ENCODE measurements at places on chromosomes 11 and 22.

GRCh38 chr22:17753401-17753989 is 20.8 kb downstream of the BID start:
- no peak for DNase-seq

DNA sequence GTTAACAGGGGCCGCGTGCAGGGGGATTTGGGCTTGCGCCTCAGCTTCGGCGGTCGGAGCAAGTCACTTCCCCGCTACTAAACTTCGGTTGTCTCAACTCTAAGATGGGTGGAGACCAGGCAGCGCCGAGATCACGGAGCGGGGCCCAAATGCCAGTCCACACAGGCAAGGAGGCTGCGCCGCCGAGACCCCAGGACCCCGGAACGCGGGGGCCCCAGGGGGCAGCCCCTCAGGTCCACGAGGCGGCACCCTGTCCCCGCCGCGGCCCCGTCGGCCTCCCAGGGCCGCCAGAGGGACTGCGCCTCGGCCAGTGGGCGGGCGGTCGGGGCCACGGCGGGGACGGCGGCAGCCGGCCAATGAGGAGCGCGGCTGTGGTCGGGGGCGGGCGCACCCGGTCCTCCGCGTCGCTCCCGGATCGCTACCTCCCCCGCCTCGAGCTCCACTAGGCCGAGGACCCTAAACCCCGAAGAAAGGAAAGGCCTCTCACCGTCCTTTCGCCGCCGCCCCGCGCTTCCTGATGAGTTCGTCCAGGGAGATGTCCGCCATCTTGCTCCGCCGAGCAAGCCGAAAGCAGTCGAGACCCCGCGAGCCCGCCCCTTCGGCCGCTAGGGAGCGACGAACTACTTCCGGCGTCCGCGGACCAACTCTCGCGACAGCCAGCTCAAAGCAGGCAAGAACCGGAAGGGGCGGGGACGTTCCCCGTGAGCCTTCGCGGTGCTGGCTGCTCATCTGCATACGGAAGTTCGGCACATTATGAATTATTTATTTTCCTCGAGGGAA is at the start of gene POLDIP3:
Gene POLDIP3, minus strand, starts transcription at position 572 of the 780 bp plus-strand sequence. Its CDS starts 26 bp downstream, at position 546.
- peak; percentile 99 for DNase-seq

- DNase-seq: no peak
These were observed 197.1 kb downstream of the HIPK3 start for GRCh38 chr11:33454264-33454663.

DNA sequence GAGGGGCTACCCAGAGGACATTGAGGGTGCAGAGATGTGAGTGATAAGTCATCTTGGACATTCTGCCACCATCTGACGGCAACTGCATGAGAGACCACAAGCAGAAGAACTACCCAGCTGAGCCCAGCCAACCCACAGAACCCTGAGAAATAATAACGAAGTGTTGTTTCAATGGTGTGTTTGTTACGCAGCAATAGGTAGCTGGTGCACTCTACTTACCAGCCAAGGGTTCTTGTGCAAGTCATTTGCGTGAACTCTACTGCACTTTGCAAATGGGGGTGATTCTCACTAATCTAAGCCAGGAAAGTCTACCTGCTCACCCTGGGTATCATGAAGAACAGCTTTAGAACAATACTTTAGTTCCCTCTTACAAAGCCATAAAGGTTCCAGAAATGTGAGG is 15.8 kb upstream of the CELSR1 start:
- DNase-seq: no peak

DNA sequence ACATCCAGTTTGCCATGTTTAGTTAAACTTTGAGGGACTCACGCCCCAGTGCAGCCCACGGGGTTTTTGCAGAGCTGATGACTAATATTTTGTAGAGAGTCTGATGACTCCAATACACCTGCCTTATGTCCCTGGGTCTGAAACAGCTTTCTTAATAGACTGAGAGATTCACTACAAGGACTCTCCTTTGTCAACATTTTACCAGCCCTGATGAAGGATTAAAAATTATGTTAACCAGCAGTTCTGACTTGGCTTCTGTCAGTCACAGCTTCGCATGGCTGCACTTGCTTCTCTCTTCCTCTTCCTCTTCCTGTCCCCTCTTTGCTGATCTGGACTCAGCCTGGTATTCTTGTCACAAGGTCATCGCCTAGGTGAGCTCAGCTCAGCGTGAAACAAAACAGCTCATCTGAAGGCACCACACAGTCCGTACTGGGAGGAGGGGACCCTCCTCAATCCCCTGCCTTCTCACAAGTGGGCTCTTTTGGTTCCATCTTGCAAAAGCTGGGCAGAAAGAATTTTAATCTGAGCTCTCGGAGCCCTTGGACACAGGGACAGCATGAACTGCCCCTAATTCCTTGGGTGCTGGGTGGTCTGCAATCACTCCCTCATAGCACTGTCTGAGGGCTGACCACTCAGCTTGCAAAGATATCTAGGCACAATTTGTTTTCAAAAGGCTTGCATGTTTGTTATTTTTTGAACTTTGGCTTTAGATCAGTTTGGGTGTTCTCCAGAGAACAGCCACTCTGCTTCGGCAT is 38.1 kb upstream of the POU2AF1 start:
- no peak for DNase-seq

DNA sequence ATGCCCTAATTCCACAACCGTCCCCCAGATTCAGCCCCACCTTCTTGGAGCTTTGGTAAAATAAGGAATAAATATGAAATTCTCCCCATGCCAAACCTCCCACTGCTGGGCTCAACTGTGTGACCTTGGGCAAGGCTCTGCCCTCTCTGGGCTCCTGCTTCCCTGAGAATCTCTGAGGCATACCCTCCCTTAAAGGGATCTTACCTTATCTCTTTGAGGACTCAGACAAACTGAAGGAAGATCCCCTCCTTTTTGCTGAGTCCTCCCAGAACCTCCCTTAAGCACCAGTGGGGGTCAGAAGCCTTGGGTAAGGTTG is 2.7 kb downstream of the CD248 start:
- no peak for DNase-seq

- DNase-seq: no peak
These were observed 22.4 kb upstream of the MPPED2 start for GRCh38 chr11:30608534-30608933.

GRCh38 chr11:46808799-46809431 is 37.2 kb downstream of the CKAP5 start:
- DNase-seq: peak; percentile 47

- no peak for DNase-seq
These were observed 40.2 kb upstream of the PRAME start for GRCh38 chr22:22599248-22599647.

DNA sequence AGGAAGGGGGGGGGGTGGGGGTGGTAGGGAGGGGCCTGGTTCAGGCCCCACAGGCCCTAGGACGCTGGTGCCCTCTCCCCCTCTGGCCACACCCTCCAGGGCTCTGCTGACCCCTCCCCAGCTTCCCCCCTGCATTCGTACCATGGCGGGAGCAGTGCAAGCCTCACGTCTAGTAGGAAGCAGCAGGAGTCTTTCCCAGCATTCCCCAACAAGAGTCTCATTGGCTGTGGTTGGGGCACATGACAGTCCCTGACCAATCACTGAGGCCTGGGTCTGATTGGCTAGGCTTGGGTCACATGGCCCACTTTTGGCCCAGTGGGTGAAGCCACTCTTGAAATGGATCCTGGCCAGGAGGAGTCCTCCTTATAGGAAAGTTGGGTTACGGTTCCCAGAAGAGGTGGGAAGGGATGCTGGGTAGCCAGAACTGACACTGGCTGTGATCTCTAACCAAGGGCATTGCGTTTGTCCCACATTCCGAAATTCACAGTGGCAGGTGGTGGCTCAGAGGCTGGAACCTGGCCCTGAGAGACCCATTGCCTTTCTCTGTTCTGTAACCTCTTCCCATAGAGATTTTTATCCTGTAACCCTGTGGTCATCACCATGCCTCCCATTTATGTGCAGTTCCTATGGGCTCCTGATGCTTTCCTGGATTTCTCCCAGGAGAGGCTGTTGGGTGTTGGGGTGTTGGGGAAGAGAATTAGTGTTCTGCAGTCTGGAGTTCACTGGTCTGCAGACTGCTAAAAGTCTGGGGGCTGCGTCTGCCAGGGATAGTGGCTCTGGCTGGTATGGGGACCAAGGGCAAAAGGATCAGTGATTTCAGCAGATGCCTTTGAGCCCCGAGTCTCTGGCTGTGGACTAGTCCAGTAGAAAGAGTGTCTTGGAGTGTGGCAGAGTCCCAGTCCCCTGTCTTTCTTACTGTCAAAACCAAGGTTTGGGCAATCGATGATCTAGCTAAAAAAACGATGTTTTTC is 58.9 kb upstream of the MYEOV start:
- DNase-seq: no peak

GRCh38 chr22:47727641-47728040 is 965.2 kb downstream of the TBC1D22A start:
- DNase-seq: no peak

Data from fibroblast of upper back skin (primary cell).